Activated naive CD4-positive, alpha-beta T cell treated with Interleukin-2 at 50 U/mL for 16 hours (primary cell): ENCODE measurements at places on chromosomes 4 and X.

DNA sequence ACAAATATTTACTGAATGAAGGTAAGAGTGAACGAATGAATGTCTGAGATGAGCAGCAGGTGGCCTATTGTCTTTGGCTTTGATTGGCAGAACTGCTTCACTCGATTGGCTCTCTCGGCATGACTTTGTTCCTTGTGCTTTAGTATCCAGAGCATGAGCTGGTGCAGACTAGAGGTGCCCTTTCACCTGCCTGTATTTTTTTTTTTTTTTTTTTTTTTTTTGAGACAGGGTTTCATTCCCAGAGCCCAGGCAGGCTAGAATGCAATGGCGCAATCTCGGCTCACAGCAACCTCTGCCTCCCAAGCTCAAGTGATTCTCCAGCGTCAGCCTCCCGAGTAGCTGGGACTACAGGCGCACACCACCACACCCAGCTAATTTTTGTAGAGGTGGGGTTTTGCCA lies 38.9 kb downstream of the SRPX2 start:
- DNase-seq, result no peak

- DNase-seq, result no peak
These were observed 15.5 kb upstream of the SCRG1 start for GRCh38 chr4:173414456-173414855.

DNA sequence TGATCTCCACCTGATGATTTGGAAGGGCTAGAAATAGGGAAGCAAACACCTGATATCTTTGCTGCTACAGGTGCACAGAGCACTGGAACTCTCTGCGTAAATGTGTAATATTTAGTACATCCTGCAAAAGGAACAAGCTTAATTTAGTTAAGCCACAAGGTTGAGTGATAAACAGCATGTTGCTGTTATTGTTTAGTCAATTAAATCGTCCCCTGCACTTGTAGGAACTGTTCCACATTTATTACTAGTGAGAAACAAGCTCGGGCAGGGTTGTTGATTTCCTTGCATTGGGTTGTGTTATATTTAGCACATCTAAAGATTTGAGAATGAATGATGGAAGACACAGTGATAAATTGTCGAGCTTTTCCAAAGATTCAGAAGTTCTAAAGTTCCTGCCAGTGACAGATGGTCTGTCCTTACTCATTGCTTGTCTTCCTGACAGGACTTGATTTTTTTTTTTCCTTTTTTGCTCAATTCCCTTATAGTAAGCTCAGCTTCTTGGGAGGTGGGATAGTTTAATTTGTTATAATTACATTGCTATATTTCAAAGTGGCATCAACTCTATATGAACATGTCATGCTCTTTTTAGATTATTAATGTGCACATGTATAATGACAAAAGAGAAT lies 627.0 kb upstream of the ATOH1 start:
- DNase-seq, result no peak

- DNase-seq, result no peak
These were observed 92.4 kb downstream of the NEUROG2 start for GRCh38 chr4:112423591-112423990.

GRCh38 chrX:35625714-35626113 lies 172.4 kb upstream of the MAGEB16 start:
- no peak for DNase-seq

DNA sequence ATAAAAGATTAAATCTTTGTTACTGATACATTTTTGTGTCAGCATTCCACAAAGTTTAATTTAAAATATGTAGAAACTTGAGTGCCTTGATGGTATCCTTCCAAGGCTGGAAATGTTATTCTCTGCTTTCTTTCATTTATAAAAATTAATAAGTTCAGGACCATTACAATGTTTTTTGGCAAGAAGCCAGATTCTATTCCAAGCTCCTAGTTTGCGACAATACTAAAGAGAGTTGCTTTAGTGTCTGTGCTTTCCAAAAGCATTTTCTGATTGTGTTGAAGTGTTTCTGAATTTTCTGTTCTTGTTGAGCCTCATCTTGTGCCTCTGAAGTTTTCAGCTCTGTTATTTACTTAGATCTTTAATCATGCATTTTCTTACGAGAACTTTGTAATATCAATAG lies 516.2 kb downstream of the KCTD8 start:
- no peak for DNase-seq

GRCh38 chrX:152136312-152136711 lies 2.1 kb downstream of the MAGEA10 start:
- DNase-seq, result no peak

DNA sequence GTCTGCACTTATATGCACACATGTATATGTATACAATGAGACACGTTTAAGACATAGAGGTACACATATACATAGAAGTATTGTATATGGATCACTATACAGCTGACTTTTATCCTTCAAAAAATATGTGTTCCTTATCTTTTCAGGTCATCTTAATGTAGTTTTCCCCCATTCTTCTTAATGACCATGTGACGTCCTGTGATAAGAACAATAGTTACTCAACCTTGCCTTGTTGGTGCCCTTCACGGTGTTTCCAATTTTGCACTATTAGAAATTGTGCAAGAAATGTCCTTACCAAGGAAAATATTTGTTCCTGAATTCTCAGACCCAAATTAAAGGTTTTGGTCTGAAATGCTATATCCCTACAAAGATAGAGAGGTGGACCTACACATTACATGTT lies 1.0 kb upstream of the PPBP start:
- DNase-seq, result no peak

GRCh38 chr4:27861802-27862201 lies 1001.2 kb downstream of the STIM2 start:
- no peak for DNase-seq

DNA sequence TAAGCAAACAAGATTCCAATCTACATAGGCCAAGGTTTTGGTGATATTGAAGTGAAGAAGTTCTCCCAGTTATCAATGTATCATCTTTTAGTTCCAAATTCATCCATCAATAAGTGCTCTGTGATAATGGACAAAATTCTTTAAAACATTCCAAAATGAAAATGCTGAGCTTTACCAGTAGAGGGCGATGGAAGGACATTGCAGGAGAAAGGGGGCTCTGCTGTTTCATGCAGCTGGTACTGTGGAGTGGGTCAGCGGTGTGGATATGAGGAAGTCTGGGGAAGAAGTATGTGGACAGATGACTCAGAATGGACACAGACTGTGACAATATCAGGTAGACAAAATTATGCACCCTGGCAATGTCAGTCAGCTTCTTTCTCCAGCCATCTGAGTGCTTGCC lies 46.6 kb upstream of the HS6ST2 start:
- no peak for DNase-seq

DNA sequence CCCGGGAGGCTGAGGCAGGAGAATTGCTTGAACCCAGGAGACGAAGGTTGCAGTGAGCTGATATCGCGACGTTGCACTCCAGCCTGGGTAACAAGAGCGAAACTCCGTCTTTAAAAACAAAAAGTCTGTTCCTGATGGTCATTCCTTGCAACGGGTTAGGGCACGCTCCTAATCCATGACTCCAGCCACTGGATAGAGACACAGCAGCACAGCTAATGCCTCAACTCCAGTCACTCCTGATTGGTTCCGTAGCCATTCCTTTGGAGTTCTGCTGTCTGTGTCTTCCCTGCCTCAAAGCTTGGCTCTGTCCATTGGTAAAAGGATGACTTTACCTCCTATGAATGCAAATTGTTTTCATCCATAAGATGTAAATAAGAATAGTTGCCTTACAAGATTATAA lies 44.3 kb upstream of the FAM9A start:
- no peak for DNase-seq

GRCh38 chr4:115234405-115235093 lies 121.1 kb upstream of the NDST4 start:
- DNase-seq, result no peak

DNA sequence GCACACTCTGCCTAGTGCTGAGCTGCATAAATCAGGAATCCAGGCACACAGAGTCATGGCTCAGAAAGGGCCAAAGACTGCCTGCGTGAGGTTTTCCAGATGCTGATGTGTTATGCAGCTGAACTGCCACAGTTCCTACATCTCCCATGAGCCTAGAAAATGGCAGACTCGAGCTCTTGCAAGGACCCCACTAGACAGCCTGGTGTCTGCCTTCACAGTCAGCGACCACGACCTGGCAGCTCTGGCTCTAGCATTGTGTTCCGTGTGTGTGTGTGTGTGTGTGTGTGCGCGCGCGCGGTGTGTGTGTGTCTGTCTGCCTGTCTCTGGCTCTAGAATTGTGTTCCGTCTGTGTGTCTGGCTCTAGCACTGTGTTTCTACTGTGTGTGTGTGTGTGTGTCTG lies 203.6 kb upstream of the AGTR2 start:
- no peak for DNase-seq

- DNase-seq, result no peak
These were observed 196.4 kb upstream of the LDB2 start for GRCh38 chr4:17094876-17095210.

GRCh38 chr4:184471881-184472613 lies 2.3 kb downstream of the IRF2 start:
- DNase-seq, result peak; percentile 28

GRCh38 chr4:148239494-148239985 lies 202.7 kb downstream of the NR3C2 start:
- no peak for DNase-seq

DNA sequence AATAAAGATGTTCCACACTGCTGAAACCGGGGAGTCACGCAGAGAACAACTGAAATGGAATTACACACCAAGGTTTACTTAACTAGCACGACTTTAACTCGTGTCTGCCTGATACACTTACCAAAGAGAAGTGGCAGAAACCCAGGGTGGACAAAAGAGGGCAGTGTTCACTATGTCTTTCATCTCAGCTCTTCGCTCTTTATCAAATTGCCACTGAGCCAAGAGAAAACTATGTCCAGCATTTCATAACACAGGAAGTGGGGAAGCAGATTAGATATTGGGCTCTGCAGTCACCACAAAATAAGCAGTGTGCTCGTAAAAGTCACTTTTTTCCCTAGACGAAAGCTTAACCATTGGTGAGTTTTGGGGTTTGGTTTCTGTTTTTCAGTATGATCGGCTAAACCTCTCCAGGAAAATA lies 155.7 kb downstream of the CHIC2 start:
- no peak for DNase-seq

DNA sequence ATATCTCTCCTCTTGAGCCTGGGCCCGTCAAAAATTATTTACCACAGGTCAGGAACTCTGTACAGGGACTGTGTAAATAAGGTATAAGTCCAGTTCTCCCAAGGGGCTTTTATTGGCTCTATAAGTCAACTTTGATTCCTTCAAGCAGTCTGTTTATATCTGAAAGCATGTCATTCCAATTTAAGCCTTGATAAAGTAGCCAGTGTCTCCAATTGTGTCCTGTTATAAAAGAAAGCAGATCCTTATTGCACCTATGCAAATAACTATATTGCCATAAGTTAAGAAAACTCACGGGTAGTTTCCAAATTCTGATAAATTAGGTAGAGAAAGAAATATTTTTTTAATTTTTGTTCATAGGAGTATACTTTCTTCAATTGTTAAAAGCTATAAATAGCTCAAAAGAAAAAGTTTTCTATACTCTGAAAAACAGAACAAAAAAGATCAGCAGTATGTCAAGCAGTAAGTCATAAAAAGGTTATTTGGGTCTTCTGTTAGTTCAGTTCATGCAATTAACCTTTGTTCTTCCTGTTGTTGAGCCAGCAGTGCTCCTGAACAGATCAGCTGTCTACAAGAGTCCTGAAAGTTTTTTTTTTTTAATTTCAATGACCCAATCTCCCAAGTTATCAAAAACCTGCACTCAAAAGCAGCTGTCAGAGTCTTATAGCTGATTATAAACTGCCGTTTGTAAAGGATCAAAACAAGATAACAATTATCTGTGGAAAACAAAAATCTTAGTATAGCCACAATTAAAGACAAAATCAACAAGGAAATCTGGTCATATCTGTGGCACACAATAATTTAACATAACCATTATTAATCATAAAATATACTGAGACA lies 178.4 kb upstream of the GALNT7 start:
- no peak for DNase-seq

DNA sequence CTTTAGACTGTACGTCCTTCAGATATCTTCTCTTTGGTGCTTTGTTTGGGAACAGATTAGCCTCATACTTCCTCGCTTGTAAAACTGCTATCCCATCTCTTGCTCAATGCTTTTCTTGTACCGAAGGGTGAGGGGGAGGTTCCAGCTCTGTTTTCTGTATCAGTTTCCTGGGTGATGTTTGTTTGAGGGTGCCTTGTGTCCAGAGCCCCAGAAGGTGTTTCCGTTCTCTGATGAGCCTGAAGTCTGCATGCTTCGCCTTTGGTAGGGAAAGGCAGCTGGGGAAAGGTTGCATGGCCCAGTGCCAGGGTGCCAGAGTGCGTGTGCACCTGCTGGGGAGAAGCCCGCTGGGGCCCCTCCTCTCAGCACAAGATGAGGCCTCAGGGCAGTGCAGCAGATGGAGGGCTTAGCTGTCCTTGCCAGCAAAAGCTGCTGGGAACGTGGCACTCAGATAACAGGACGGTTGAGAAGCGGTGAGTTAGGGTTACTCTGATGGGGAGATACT lies 73.7 kb downstream of the TBL1X start:
- no peak for DNase-seq

DNA sequence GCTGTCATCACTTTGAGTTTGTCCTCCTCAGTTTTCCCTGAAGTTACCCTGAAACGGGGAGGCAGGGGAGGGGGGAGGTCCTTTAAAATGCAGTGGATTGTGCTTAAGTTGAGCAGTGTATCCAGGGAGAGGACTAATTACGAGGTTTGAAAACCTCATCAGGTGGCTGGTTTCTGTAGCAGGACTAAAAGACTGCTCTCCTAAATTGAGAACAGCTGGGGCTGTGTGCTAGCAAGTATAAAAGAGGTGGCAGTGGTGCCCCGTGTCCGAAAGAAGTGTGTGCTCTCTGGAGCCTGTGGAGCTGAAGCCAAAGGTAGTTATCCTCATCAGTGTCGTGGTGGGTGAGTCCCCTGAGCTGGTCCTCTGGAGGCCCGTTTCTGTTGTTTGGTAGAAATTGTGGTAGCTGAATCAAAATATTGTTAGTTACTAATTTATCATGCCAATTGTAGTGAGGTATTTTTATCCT lies 37.2 kb upstream of the CYP2U1 start:
- DNase-seq, result no peak

DNA sequence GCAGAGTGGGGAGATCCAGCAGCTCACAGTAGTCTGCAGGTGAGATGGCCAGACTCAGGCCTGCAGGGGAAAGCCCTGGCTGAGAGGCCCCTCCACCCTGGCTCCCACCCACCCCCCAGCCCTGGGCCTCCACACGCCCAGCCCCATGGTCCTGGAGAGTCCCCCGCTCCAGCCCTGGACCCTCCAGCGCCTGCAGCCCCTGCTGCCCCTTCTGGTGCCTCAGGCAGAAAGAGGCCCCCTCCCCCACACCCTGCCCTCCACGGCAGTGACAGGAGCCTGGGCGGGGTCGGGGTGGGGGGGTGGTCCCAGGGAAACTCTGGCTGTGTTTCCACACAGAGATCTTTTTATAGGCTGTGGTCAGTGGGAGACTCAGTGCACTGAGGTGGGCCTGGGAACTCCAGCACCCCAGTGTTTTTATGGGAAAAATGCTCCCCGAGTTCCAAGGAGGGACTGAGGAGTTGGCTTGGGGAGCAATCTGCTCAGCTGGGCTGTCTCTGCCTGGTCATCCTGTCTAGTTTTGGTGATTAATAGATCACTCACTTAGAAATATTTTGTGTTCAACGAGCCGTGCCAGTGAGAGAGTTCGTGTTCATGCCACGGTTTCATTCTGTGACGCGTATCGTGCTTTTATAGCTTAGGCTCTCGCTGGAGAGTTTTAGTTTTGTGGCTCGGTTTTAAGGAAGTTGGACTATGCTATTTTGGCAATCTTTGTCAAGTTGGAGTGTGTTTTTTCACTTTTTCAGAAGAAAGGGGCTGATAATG lies 53.1 kb upstream of the HGFAC start:
- DNase-seq, result no peak

- no peak for DNase-seq
These were observed 270.1 kb downstream of the PTTG2 start for GRCh38 chr4:38230121-38230801.
